ENCODE measurements at places on chromosomes 5 and 9.

GRCh38 chr9:806285-807156, 35.0 kb upstream of the DMRT1 start:
- DNase-seq: peak; percentile 51

DNA sequence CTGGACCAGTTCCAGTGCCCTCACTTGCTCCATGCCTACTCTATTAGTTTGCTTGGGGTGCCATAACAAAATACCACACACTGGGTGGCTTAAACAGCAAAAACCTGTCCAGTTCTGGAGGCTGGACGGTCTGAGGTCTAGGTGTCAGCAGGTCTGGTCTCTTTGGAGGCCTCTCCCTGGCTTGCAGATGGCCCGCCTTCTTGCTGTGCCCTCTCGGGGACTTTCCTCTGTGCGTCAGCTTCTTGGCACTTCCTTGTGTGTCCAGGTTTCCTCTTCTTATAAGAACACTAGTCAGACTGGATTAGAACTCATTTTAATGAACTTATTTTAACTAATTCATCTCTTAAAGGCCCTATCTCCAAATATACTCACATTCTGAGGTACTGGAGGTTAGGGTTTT, 97.2 kb downstream of the CARTPT start:
- no peak for DNase-seq

DNA sequence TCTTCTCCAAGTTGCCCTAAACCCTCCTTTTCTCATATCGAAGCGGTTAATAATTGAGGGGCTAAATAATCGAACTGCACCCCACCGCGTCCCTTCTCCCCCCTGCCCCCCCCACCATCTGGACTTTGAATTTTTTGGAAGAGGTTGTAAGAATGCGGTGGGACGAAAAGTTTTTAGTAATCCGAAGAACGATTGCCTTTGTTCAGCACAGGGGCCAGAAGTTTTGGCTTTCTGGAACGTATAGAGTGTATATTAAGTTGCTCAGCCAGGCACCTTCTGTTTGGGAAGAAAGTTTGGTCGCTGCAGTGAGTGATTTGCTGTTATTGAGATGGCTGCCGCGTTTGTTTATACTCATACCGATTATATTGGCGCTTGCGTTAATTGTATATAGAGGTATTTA, 518 bp downstream of the ERBIN start:
- DNase-seq: peak; percentile 25

DNA sequence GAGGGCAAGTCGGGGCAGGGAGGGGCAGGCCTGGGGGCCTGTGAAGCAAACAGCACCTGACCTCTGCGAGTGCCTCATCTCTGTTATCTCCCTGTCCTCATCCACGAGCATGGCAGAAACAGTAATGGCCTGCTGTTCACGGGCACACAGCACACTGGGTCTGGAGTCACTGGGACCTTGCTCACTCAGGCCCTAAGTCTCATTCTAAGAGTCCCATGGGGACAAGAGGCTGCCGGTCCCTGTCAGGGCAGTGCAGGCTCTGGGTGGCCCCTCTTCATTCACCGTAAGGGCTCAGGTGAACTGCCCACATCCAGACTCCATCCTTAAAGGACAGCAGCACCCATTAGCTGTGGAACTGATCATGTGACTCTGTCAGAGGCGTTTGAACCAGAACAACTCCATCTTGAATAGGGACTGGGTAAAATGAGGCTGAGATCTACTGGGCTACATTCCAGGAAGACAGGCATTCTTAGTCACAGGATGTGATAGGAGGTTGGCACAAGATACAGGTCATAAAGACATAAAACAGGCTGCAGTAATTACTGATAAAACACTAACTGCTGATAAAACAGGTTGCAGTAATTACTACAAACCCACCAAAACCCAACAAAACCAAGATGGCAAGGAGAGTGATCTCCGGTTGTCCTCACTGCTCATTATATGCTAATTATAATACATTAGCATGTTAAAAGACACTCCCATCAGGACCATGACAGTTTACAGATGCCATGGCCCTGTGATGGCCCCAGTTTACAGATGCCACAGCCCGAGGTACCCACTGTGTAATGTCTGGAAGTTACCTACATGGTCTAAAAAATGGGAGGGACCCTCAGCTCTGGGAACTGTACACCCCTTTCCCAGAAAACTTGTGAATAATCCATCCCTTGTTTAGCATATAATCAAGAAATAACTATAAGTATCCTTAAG, 28.7 kb downstream of the BICD2 start:
- no peak for DNase-seq

DNA sequence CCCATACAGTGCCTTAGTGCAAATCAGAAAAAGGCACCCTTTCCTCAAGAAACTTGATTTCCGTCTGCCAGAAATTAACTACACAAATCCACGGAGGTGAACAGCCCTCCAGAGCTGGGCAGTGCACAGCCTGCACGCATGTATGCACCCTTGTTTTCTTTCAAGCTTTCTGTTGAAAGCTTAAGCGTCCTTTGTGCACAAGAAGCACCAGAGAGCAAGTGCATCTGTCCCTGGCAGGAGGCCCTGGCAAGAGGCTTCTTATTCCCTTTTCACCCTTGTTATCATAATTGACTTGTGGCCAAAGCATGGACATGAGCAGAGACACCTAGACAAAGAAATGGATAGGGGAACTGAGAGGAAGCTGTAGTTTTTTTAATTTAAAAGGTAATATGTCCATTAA, 47.4 kb upstream of the ATG10 start:
- DNase-seq: no peak

DNA sequence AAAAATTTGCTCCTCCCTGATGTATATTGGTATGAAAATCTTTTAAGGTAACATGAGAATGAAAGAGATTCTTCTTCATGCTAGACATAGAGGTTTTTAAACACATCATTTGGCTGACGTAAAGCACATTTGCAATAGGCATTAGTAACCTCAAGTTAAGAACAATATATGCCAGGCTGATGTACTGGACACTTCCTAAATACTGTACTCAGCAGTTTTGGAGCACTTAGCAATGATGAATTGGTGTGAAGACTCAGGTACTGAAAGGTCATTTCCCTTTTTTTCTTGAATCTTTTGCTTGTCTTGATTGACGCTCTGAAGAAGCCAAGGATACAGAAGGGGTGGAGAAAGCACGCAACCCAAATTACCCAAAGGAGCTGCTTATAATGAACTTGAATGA, 322.5 kb downstream of the PDE4D start:
- DNase-seq: no peak

- DNase-seq: peak; percentile 41
Observed at GRCh38 chr9:37209431-37210386, 89.3 kb downstream of the ZCCHC7 start.

- no peak for DNase-seq
Observed at GRCh38 chr9:110025551-110026170, 182.3 kb downstream of the C9orf152 start.

DNA sequence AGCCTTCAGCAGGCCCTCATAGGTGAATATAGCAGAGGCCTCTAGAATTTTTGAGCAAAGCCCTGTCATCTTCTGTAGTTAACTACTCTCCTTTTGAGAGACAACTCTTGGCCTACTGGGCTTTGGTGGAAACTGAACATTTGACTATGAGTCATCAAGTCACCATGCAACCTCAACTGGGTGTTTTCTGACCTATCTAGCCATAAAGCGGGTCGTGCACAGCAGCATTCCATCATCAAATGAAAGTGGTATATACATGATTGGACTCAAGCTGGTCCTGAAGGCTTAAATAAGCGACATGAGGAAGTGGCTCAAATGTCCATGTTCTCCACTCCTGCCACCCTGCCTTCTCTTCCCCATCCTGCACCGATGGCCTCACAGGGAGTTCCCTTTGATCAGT, 1115.5 kb downstream of the TAF11L14 start:
- DNase-seq: peak; percentile 44

GRCh38 chr5:24397601-24398000, 247.2 kb downstream of the CDH10 start:
- DNase-seq: no peak

DNA sequence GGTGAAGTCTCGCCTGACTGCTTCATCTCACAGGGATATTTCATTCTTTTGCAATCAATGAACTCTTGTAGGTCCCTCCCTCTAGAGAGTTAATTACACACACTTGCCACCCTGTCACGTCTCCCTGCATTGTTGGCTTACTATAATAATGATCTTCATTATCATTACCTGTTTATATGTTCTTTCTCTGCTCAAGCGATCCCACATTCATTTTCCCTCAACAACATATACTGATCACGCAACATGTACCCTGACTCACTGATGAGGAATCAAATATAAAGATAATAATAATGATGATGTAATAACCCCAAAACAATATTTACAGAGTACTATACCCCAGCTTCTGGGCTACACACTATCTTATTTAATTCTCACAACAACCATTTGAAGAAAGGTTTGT, 88.5 kb downstream of the FEM1C start:
- DNase-seq: no peak

DNA sequence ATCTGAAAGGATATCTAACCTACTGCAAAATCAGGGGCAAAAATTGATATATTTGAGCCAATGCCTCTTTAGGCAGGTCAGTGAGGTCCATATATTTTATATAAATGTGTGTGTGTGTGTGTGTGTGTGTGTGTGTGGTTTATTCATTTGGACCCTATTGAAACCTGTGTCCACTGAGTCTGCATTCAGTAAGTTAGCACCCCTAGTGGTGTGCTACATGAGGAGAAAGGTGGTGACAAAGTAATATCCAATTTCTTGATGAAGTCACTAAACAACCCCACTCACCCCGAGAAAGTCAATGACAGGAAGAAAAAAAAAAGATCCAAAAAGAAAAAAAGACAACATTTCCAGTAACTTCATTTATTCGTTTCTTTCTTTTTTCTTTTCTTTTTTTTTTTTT, 4.1 kb downstream of the FBXW11 start:
- no peak for DNase-seq

- DNase-seq: no peak
Observed at GRCh38 chr9:131618071-131618479, 72.8 kb downstream of the PRRT1B start.

DNA sequence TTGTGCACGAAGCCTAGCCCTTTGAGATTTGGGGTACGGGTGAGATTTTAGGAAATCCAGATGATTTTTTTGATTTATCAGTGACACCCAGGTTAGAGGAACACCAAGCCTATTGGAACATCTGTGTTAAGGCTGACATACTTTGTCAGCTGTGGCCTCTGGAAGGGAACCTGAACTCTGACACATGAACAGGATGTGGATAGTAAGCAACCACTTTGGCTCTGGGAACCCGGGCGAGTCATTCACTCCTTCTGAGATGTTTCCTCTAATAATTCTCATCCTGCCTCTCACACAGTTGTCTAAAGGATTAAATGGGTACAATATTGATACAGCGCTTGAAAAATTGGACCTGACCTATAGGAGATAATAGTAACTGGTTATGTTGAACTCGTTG, 67.8 kb downstream of the FGF1 start:
- no peak for DNase-seq

- DNase-seq: no peak
Observed at GRCh38 chr5:76532052-76532451, 91.2 kb downstream of the F2RL2 start.

DNA sequence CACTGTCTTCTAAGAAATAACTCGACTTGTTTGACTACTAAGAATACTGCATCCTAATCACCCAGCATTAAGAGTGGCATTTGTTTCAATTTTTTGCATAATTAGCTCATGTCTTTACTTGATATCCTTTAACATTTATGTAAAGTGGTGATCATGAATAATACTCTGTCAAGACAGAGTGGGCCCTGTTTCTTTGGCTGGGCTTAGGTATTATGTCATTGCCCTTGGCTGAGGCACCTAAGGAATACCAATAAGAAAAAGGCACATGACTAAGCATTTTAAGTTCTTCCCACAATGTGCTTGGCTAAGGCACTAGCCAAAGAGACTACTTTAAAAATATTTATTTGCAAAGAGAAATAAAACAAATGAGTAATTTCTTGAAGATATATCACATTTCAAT, 308.1 kb downstream of the CTNND2 start:
- no peak for DNase-seq

DNA sequence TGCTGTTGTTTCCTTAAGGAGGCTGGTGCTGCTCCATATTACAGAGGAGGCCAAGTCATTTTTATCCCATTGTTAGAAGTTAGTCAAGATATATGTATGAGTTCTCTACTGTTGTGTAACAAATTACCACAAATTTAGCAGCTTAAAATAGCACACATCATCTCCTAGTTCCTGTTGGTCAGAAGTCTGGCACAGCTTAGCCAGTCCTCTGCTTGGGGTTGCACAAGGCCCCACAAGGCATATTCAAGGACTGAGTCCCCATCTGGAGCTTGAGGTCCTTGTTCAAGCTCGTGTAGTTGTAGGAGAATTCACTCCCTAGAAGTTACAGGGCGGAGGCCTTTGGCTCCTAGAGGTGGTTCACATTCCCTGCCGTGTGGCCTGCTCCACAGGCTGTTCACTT, 14.7 kb downstream of the MTAP start:
- peak; percentile 68 for DNase-seq

DNA sequence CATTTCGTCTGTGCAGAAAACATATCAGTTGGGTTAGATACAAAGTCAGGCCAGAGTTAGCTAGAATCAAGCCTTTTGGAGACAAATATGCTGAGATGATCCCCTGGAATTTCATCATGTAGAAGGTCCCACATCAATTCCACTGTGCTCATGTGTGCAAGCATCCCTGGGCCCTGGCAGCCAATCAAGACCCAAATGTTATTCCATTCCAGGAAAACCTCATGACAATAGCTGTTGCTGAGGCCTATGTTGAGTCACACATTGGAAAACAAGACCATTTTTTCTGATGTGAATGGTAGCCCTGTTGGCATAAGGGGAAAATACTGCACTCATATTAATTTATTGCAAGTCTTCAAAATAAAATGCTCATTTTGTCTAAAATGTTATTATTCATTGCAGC, 11.5 kb downstream of the SPOCK1 start:
- no peak for DNase-seq

DNA sequence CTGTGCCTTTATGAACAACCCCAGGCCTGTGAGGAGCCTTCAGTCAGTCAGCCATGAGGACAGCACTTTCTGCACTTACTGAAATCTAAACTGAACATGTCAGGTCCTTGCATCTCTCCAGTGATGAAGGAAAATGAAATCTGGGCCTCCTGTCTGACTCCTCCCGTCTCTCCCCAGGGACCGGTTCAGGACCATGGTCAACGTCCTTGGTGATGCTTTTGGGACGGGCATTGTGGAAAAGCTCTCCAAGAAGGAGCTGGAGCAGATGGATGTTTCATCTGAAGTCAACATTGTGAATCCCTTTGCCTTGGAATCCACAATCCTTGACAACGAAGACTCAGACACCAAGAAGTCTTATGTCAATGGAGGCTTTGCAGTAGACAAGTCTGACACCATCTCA, 77.0 kb upstream of the PLPP6 start:
- DNase-seq: no peak

DNA sequence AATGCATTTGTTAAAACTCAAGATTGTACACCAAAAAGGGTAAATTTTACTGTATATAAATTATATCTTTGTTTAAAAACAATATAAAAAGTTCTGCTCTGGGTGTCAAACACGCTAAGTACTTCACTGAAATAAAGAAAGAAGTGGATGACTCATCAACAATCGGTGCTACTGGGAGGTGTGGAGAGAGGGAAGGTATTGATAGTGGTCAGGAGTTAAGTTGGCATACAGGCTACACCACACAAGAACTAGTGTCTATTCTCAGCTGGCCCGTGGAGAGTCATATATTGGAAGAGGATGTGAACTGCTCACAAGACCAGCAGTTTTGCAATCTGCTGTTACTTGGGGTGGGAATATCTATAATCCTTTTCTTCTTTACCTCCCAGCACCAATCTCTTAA, 145.7 kb upstream of the TRPC7 start:
- DNase-seq: no peak

- no peak for DNase-seq
Observed at GRCh38 chr5:146796911-146797310, 81.6 kb downstream of the PPP2R2B start.
